ENCODE measurements at places on chromosomes 12 and 14.

- DNase-seq, result no peak
These were observed 121.7 kb downstream of the PPM1H start for GRCh38 chr12:62813031-62813829.

DNA sequence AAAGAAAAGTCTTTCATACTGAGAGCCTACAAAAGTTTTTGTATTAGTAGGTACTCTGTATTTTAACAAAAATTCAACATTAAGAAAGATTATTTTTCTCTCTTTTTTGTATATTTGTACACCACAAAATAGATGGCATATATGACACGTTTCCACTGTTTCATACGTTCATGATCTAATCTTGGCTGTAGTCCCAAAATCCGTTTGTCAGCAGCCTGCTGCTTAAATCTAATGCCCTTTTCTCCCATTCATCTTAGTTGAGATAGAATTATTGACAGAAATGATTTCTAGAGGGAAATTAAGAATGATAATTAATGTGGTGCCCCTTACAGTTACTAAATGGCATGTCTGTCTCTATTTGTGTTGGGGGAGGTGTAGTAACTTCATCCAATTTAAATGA, 140.7 kb upstream of the NOVA1 start:
- no peak for DNase-seq

DNA sequence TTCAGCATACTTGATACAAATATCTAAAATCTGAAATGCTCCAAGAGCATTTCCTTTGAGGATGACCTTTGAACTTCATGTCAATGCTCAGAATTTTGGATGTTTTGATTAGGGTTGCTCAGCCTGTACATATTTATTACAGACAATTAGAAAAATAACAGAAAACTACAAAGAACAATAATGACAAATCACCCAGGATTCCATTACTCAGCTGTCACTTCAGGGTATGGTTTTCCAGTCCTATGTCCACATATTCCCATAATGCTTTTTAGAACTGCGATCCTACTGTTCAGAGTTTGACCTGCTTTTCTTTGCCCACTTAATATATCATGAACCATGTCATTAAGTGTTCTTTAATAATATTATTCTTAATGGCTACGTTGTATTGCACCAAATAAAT, 11.4 kb downstream of the DLGAP5 start:
- no peak for DNase-seq

DNA sequence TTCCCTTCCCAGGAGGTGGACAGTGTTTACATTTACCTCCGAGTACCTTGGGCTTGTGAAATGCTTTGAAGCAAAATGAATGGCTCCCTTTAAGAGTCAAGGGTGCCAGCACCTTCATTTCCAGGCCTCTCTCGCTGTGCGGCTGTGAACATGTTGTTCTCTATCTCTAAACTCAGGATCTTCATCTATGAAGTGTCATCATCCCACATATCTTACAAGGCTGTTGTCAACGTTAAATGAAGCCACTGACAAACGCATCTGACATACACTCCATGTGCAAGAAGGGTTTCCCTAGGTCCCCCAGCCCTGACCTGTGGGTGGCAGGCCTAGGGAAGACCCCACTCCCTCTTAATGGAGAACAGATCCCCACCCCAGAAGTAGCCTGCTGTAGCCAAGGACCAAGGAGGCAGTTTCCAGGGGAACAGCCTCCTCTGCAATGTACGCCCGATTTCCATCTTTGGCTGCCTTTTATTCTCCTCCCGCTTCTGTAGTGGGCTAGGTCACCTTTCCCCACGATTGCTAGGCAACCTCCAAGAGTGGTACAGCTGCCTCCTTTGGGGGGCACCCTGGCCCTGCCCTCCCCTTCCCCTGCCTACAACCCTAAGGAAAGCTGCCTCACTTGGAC, 7.6 kb downstream of the ACTN1 start:
- no peak for DNase-seq

DNA sequence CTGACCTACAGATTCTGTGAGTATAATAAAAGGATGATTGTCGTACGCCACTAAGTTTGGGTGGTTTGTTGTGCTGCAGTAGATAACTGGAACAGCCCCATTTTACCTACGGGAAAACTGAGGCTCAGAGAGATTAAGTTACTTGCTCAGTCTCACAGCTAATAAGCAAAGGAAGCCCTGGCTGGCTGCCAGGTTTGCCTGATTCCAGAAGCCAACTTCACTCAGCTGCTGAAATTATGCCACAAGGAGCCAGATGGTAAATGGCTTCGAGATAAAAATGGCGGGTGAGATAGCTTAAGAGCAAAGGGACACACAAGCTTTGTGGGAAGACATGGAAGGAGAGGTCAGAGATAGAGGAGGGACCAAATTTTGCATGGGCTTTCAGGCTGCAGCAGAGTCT, 191.5 kb upstream of the NOS1 start:
- DNase-seq, result no peak

DNA sequence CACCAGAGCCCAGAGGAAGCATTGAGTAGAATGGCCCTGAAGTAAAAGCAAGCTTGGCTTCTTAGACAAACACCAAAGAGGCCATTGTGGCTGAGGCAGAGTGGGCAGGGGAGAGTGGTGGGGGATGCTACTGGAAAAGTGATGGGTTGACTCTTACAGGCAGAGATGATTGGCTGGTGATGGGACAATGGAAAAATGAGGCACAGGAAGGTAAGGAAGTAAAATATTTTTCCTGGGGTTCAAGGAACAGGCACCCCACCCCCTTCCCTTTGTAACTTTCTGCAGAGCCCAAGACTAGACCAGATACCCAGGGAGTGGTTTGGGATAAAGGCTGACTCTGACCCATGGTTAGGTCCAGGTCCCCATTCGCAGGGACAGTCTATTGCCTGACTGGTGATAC, 34.9 kb upstream of the COL2A1 start:
- DNase-seq, result no peak

DNA sequence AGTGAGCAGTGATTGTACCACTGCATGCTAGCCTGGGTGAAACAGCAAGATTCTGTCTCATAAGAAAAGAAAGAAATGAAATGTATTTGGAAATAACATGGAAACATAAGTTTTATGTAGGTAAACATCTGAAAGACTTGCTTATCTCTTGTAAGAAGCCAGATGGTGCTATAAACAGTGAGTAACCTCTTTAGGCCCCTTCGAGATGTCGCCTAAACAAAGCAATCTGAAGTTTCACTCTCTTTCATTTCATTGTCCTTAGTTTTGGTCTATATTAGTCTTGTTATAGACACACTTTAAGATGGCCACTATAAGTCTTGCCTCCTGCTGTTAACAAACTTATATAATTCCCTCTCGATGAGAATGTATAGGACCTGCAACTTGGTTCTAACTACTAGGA, 472.6 kb upstream of the ATP2B1 start:
- DNase-seq, result no peak

GRCh38 chr14:80269353-80269925, 58.1 kb upstream of the DIO2 start:
- DNase-seq, result no peak

DNA sequence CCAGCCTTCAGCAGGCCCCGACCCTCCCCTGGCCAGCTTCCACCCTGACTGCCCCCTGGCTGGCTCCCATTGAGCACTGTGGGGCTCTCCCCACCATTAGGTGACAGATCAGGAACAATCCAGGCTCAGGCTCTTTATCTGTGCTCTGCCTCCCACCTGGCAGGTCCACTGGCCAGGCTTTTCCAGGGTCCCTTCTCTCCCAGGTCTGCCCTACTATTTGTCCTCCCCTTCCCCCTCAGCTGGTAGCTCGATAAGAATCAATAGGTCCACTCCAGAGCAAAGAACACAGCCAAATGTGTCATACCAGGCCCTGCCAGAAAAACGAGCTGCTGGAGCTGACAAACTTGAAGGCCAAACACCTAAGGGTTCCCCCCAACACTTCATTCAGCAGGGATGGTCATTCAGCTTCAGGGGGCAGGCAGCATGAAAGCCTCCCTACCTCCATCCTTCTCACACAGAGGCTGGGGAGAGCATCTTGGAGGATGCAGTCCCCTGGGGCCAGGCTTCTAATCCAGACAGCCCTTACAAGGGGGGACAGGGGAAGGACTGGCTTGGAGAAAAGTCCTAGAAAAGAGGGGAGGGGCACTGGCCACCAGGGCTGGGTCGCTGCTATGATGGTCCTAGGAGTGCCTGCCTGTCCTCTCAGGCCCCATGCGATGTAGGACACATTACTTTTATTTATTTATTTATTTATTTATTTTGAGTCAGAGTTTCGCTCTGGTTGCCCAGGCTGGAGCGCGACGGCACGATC, 1.9 kb upstream of the KRT18 start:
- DNase-seq, result no peak

GRCh38 chr12:111409403-111409779, 3.7 kb downstream of the SH2B3 start:
- no peak for DNase-seq

DNA sequence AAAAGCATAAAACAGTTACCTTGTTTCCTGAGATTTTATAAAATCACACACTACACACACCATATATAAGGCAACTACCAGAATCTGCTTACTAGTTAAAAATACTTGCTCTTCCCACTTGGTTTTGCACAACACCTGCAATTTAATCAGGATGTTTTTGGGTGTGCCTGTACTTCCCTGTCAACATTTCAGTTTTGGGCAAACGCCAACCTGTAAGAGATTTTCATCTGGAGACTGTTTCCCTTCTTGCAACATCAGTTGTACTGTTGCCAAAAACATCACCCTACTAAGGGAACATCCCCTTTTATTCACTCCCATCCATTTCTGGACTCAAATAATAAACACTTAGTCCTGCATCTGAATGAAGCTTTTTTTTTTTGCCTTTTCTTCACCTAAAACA, 172.3 kb downstream of the DUSP6 start:
- no peak for DNase-seq

DNA sequence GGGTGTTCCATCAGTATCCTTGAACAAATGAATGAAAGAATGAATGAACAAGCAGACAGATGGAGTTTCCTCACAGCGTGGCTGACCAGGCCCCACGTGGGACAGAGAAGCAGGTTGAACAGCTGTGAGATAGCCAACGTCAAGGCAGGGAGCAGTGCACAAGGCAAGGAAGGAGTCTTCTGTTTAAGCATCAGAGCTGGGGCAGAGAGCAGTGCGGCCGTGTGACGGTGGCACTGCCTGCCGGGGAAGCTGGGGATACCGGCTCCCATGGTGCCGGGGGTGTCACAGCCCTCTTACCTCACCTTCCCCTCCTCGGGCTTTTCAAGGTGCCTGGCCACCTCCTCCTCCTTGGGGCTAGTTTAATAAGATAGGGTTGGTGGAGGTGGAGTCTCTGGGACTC, 73.2 kb upstream of the GPATCH2L start:
- no peak for DNase-seq

GRCh38 chr14:50773632-50774541, 57.1 kb downstream of the NIN start:
- no peak for DNase-seq

- DNase-seq, result no peak
These were observed 3.5 kb downstream of the CPNE6 start for GRCh38 chr14:24074625-24075484.

DNA sequence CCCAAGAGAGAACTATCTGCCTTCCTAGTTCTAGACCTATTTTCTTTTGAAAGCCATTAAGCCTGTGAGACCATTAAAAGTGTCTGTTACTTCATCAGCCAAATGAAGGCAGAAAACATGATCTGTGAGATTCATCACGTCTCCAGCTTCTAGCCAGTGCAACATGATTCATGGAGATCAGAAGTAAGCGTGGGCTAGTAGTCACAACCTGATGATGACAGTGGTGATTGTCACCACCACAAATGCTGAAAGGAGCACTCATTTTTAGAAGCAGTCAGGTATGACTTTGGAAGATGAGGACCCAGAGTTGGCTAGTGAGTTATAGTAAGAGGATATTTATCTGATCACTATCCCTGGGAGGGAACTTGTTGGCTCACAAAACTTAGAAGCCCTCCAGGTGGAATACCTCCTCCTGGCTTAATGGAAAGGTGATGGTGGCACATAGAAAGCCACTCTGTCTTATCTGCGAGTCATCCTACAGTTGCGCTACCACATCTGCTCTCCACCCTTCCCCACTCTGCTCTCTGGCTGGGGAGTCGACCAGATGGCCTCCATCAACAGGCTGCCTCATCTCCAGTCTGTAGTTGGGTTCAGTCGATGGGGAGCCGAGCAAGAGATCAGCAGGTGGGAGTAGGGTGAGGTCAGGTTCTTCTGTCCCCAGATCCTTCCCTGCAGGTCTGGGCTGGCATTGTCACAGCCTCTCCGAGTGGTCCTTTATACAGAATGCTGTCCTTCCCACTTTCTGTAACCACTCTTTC, 317.6 kb upstream of the FKBP4 start:
- DNase-seq, result no peak

GRCh38 chr12:32252199-32253073, 145.8 kb downstream of the BICD1 start:
- DNase-seq, result no peak

- no peak for DNase-seq
These were observed 8.6 kb downstream of the TC2N start for GRCh38 chr14:91858536-91859275.

DNA sequence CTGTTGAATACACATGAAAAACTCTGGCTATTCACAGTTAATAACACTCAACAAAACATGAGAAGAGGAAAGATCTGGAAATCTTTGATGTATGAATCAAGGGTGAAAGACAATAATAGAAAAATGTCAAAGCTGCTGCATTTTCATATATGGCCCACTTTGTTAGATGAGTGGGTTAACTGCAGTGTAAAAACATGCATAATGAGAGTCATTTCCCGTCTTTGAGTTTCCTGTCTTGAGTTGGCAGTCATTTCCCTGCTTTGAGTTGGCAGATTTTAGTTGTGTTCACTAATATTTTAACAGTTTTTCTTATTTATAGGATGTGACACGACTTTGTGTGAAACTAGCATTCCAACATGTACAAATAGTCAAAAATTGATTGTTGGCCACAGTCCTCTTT, 87.9 kb upstream of the PTPRQ start:
- no peak for DNase-seq

DNA sequence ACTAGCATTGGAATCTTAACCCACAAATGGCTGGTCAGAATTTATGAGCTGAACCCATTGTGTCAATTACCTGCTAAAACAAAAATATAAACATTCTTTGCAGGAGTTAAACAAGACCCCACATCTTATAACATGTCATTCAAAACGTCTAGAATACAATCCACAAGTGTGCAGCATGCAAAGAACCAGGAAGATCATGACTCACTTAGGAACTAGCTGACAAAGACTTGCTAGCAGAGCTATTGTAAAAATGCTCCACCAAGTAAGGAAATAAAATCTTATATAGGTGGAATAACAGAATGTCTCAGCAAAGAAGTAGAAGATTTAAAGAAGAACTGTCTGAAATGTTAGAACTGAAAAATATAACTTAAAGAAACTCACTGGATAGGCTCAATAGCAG, 26.5 kb upstream of the POC1B start:
- DNase-seq, result no peak

DNA sequence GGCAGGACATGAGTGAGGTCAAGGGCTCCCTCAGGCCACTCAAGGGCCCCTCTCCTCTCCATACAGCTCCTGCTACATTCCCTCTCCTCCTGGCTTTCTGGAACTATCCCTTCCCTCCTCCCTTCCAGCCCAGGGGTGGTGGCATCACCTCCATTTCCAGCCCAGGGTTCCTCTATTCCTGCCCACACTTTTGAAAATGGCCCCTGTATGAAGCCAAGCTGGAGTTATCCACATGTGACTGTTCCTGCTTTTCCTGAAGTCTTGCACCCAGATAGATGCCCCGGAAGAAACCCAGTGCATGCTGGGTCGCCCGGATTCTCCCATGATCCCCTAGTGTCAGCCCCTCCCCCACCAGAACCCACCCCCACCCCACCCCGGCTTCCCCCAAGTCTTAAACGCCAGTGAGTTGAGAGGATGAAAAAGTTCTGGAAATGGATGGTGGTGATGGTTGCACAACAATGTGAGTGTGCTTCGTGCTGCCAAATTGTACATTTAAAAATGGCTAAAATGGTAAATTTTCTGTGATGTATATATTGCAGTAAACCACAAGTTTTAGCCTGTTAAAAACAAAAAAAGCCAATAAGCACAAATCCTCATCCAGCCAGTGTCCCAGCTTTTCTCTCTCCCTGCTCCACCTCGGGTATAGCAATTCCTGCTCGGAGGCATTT, 136.9 kb downstream of the SCARB1 start:
- DNase-seq, result no peak
